ENCODE measurements at places on chromosomes 4 and X.

DNA sequence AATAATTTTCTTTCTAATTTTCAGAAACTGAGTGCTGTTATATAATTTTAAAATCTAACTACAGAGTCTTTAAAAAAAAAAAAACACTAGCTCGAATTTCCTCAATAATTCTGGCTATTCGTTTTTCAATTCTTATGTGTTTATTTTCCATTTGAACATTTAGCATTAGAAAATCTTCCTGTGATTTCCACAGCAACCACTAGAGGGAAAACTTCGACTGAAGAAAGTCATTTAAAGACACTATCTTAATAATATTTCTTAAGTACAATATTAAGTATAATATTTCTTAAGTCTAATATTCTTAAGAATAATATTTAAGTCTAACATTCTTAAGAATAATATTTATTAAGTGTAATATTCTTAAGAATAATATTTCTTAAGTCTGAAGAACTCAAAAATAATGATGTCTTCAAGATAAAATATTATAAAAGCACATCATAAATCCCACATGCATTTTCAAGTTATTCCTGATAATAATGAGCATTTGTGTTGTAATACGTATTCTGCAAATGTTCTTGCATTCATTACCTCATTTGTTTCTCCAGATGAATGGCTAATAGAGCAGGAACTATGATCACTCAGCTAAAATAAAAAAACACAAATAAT, 118.4 kb upstream of the WDR17 start:
- no peak for DNase-seq

DNA sequence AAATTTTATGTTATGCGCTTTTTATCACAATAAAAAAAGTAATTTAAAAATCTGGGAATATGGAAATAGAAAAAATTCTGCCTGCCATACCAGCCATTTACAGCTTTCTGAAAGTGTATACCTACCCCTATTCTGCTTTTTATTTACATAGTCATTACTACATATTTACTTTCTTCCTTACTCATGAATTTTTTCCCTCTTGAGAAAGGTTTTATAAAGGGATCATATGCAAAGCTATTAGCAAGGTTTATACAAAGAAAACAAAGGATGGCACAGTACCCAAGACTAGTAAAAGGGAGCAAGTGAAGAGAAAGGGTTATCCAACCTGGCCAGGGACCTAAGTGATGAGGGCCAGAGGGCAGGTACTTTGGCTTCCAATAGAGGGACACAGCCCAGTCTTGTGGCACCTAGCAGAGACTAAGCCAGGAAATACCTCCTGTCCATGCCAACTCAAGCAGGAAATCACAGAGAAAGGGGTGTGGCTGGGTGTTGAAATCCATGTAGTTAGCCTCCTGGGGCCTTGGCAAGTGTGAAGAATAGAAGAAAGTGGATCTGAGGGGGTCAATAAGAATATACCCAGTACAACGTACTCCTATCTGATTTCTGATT, 207.3 kb upstream of the VEGFC start:
- no peak for DNase-seq

GRCh38 chr4:32261196-32261595, 1541.0 kb downstream of the PCDH7 start:
- DNase-seq: no peak

GRCh38 chr4:148007314-148007760, 275.4 kb downstream of the ARHGAP10 start:
- no peak for DNase-seq

GRCh38 chr4:907691-908425, 24.3 kb downstream of the GAK start:
- DNase-seq: no peak

GRCh38 chr4:158758703-158759102, 10.1 kb upstream of the FNIP2 start:
- no peak for DNase-seq

DNA sequence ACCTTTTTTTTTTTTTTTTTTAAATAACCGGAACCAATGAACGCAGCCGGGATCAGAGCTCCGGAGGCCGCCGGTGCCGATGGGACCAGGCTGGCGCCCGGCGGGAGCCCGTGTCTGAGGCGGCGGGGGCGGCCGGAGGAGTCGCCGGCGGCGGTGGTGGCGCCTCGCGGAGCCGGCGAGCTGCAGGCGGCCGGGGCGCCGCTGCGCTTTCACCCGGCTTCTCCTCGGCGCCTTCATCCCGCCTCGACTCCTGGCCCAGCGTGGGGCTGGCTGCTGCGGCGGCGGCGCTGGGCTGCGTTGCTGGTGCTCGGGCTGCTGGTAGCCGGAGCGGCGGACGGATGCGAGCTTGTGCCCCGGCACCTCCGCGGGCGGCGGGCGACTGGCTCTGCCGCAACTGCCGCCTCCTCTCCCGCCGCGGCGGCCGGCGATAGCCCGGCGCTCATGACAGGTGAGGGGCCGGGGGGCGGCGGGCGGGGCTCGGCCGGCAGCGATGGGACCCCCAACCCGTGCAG, 337 bp downstream of the STIM2 start:
- peak; percentile 57 for DNase-seq

- no peak for DNase-seq
Observed at GRCh38 chrX:40527543-40527942, 53.2 kb upstream of the ATP6AP2 start.

- DNase-seq: no peak
Observed at GRCh38 chr4:76488455-76488854, 53.4 kb downstream of the SHROOM3 start.

DNA sequence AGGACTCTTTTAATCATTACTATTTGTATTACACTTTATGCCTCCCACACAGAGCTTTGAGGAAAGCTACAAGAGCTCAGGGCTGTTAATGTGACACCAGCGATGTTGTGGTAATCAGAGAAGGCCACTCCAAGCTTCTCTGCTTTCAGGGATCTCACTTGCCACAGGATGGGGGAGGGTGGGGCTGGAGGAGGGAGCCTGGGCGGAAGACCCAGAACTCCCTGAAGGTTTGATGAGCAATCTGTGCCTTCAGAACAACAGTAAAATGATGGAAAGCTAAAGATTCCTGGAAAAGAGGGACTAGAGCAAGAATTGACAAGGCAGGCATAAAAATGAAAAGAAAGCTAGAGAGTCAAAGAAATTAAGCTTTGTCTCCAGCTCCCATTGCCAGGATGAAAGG, 75.6 kb downstream of the MAML3 start:
- DNase-seq: no peak

DNA sequence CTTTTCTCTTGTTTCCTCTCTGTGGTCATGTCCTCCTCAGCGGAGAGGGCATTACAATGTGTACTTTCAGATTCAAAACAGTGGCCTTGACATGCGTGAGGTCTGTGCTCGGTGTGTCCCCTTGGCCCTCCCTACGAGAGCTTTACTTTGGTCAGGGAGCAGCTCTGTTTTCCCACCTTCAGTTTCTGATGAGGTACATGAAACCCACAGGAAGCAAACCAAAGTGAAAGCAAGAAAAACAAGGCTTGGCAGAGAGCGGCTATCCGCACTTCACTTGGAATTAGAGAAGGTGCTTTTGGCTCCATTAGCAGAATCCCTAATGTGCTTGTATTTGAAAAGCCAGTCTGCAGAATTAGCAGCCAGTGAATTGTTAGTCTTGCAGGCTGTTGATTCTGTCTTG, 19.5 kb upstream of the BOD1L1 start:
- no peak for DNase-seq

GRCh38 chr4:2796849-2797544, 4.1 kb downstream of the SH3BP2 start:
- no peak for DNase-seq

DNA sequence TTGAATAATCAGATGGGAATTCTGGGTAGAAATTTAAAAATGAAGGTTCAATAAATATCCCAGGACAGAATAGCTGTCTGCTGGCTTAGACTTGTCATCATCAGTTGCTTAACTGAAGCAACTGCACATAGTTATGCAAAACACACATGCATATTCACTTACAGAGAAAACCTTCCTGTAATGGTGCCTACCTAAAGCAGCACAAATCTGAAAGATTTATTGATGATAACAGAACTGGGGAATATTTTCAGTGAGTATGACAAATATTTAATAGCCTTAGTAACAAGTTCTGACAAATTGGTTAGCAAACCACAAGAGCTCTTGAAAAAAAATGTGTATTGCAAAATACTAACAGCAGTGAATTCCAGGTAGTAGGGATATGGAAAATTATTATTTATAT, 606.8 kb upstream of the BOD1L1 start:
- no peak for DNase-seq

DNA sequence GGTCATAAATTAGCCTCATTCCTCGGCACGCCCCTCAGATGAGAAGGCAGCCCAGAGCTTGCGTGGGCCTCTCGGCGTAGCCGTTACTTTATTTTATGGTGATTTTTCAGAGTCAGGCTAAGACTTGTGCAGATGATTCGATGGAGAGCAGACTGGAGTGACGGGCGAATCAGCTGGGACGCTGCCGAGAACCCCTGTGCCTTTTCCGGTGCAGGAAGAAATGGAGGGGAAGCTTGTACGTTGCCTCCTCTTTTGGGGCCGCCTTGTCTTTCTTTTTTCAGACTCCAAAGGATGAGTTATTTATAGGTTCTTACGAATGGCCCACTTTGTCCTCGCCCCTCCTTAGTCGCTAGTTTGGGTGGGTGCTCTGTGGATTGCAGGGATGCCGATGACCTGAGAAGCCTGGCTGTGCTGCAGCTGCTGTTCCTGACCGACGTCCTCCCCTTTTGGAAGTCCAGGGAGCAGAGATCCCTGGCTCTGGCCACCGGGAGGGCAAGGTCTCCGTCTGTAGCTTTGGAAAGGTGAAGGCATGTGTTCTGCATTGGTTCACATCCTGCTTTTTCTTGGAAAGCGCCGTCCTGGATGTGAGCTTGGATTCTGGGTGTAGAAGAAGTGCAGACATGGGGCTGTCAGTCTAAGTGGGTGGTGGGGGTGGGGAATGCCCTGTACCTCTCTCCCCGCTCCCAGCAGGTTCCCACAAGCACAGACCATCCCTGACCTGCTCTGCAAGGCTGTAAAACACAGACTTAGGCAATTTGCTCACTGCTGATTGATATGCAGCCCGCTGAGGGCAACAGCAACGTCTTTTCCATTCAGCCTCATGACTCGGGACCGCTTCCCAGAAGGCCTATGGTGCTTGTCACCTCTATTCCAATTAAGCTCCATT, 9.3 kb downstream of the SORCS2 start:
- DNase-seq: no peak

DNA sequence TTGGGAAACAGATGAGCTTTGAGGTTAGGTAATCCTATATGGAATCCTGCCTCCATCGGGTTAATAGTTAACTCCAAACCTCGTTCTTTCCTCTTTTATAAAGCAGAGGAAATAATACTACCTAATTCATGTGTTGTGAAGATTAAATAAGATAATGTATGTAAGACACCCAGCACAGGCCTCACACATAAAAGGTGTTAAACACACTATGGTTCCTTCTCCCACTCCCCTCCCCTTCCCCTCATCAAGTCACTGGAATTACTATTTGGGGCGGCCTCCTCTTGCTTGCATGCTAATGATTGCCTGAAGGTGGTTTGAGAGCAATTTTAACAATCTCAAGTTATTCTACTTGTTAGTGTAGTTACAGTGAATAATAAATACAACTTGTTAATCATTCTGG, 404.4 kb upstream of the RASGEF1B start:
- no peak for DNase-seq

DNA sequence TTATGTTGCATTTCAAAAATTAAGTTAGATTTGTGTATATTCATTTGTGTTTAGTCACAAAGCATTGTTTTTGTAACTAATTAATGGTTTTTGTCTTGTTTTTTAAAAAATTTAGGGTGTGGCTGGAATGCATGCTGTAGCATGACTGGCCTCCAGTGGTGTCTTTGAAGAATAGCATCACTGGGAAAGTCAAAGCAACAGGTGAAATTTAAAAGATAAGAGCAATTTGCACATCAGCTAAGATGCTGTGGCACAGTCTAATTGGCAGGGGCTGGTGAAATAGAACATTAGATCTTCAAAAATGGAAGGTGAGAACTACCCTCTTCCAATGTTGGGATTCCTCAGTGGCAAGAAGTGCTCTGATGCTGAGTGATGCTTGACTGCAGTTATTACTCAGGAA, 45.3 kb downstream of the ANK2 start:
- no peak for DNase-seq

GRCh38 chrX:110944311-110944750, 148.7 kb upstream of the CHRDL1 start:
- DNase-seq: no peak

Measured in effector memory CD8-positive, alpha-beta T cell (primary cell).